ENCODE measurements at places on chromosomes 1 and 21.

DNA sequence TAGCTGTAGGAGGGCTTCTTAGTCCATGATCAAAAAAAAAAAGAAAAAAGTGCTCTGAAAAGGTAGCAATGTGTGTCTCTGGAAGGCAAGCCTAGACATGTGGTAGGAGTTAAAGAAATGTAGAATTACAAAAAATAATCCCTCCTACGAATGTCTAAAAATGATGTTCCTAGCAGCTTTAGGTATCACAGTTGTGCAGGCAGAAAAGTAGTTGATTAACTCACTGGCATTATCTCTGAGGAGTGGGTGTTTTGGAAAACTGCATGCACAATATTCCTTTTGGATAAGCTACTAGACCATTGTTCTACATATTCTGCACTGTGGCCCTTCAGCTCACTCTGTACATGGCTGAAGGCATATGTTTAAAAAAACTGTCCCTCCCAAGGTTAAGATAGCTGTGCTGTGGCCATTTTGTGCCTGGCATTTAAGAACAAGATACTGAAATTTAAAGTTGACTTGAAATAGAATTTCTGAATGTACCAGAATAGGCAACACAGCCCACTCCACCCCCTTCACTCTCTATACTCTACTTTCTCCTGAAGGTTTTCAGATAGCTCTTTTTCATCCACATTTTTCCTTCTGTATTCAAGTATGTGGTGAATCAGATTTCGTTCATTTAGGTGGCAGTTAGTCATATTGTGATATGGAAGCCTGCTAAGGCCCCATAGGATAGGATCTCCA, 463.9 kb upstream of the LRRC7 start:
- DNase-seq = no peak

- DNase-seq = no peak
These were observed 247.3 kb downstream of the BACH1 start for GRCh38 chr21:29546071-29546470.

- DNase-seq = no peak
These were observed 107.7 kb downstream of the MAB21L3 start for GRCh38 chr1:116218922-116219321.

DNA sequence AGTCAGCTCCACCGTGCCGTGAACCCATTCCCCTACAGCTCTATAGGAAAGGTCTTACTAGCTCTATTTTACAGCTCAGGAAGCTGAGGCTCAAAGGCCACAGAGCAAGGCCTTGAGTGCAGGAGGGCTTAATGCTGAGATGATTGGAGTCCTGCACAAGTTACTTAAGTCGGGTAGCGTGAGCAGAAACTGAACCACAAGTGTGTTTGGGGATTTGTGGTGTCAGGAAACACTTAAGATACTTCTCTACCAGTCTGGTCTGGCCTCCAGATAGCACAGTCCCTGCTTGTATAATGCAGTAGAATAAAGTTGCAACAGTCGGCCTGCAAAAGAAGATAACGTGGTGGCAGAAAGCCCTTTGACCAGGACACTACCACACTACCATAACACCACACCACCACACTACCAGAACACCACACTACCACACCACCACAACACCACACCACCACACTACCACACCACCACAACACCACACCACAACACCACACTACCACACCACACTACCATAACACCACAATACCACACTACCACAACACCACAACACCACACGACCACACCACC, 118.1 kb downstream of the SPSB1 start:
- DNase-seq = no peak

DNA sequence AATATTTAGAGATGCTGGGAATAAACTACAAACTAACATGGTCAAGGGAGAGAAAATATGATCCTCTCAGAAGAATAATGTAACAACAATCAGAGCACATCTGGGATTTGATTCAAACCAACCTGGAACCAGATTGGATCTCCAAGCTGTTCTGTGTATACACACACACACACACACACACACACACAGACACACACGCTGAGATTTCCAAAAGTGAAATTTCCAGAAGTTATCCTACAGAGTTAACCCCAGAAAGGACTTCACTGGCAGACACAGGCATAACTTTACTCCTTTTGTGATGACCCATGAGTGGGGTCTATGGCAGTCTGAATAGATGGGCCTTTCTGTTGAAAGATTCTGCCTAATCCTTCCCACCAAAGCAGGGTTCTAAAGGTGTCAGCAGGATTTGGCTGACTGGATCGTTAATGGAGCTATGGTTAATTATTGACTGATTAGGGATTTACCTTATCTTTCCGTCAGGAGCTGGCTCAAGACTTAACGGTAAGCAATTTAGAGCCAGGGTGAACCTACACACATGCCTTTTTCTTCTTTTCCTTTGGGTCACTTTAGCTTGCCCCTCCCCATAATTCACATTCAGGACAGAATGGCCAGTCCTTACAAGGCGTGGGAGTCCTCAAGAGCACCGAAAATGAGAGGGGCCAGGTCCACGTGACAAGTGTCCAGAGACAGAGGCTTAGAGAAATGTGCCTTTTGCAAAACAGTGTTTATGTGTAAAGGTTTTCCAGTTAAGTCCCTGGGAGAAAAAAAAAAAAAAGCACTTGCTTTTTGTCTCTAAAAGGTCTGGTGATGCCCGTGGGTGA, 10.9 kb upstream of the PROX1 start:
- DNase-seq = no peak

GRCh38 chr1:183931646-183932271, 105.8 kb downstream of the COLGALT2 start:
- DNase-seq = no peak

- DNase-seq = no peak
These were observed 18.3 kb upstream of the PPIE start for GRCh38 chr1:39720094-39720999.

GRCh38 chr21:38280867-38281266, 24.1 kb downstream of the KCNJ15 start:
- DNase-seq = no peak

DNA sequence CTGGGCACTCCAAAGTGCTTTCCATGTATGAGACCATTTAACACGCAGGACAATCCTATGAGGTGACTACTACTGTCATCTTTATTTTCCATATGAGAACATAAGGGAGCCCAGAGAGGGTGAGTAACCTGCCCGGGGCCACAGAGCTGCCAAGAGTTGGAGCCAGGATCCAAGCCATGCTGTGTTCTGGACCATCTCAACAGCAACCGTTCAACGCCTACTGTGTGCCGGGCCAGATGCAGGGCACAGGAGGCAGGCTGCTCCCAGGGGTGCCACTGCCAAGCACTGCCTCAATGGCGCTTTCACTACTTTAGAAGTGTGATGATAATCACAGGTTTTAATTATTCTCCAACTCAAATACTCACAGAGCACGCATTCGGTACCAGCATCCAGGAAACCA, 3.8 kb downstream of the ALDH4A1 start:
- no peak for DNase-seq

- no peak for DNase-seq
These were observed 5.3 kb downstream of the IVNS1ABP start for GRCh38 chr1:185311589-185312225.

GRCh38 chr1:201457508-201457960, 11.5 kb downstream of the PHLDA3 start:
- no peak for DNase-seq

Measured in Caco-2 (cell line).